Germinal center (tissue), 1 donor: ENCODE measurements at places on chromosomes 16 and 17.

DNA sequence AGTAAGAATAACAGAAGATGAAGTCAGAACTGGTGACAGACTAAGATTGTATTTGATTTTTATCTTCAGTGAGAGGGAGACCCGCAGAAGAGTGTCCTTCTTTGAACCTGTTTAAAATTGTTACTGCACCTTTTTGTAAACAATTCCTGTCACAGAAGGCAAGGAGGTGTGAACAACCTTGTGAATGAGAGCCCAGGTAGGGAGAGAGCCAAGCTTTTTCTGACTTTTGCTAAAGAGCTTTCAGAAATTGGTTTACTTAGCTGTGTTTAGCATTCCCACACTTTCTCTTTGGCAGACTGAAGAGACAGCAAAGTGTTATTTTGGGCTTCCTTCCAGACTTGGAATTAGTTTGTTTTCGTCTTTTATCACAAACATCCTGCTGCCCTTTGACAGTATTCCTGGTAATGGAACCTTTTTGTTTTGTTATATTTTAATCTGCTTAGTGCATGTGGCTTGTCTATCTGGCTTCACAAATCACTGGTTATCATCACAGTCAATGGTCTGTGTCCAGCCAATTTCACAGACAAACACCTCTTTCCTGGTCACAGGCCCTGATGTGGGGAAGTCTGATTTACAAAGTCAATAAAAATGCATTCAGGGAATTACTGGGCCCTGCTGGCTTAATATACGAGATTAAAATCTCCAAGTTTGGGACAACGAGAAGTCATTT, 85.7 kb upstream of the HS3ST2 start:
- no peak for DNase-seq

DNA sequence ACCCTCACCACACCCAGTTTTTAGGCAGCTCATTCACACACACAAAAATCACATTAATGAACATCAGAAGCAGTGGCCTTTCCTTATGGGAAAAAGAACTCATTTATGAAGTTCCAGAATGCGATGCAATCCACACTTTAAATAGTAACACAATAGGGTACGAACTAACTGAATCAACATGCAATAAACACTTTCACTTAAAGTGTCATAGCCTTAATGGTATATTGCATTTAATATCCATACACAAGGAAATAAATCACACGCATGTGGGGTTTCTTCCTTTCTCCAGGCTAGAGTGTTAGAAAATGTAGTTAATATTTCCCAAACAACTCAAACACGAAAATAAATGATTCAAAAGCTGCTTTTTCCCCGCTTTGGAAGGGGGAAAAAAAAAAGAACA, 19.7 kb downstream of the ADCY9 start:
- DNase-seq: no peak

DNA sequence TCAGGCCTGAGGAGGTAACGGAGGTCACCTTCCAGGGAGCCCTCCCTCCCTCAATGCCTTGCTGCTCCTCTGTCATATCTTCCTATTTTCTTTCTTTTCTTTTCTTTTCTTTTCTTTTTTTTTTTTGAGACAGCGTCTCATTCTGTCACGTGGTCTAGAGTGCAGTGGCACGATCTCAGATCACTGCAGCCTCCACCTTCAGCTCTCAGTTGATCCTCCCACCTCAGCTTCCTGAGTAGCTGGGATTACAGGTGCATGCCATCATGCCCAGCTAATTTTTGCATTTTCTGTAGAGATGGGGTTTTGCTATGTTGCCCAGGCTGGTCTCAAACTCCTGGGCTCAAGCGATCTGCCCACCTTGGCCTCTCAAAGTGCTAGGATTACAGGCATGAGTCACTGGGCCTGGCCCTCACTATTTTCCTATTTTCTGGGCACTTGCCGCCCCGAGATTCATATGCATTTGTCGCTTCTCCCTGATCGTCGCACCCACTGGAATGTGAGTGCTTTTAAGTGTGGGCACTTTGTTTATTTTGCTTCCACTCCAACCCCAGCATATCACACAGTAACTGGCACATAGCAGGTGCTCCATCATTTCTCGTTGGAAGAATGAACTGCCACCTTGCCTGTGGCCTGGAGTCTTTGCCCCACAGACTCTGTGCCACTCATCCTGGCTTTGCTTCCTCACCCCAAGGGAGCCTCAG, 31.7 kb downstream of the CPNE2 start:
- no peak for DNase-seq

- no peak for DNase-seq
Observed at GRCh38 chr16:85057212-85057889, 29.8 kb downstream of the KIAA0513 start.

GRCh38 chr17:30273373-30273772, 18.4 kb downstream of the BLMH start:
- DNase-seq: no peak

DNA sequence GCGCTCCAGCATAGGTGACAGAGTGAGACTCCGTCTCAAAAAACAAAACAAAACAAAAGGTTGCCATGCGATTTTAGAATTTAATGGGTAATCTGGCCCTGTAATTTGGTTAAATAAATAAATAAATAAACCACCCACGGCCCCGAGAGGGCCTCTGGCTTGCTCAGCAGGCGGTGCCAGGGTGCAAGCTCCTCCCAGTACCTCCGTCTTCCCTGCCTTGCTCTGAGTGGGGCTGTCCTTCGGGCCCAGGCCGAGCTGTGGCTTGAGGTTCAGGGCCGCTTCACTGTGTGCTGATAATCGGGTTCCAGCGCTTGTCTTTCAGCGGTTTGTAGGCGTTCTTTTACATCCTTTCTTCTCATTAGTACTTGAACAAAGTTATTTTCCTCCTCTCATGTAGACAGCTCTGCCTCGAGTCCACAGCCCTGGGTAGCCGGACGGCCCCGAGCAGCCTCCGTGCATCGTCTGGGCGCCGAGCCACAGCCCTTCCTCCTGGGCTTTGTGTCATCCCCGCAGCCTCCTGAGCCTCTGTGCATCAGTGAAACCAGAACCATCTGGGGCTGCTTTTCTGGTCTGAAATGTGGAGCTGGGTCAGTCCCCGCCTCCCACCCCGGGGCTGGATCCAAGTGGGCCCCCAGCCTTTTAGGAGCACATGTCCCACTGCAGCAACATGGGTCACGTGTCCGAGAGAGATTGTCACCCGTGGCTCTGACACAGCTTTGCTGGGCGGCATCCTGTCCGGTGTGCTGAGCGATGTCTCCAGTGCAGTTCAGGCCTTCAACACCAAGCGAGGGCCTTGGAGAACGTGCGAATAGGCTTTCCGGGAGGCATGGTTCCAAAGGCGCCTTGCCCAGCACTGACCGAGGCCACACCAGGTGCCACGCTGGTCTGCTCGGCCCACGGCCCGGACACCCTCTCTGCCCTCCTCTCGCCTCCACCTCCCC, 157.4 kb upstream of the CHMP6 start:
- DNase-seq: no peak
